ENCODE measurements at places on chromosomes 16 and 17.

DNA sequence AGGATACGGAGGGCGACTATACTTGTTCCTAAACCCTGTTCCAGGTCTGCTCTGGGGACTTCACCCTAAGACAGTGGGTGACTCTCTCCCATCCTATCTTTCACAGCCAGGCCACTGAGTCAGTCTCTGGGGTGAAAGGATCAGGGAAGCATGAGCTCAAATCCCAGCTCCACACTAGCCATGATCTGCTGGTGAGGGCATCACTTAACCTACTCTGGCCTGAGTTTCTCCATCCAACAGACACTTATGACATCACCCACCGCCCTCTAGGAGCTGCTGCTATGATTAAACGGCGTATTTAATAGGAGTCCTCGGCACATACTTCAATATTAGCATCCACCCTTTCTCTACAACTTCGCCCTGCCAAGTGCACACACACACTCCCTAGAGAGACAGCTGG lies 10.1 kb downstream of the GAST start:
- DNase-seq = no peak

DNA sequence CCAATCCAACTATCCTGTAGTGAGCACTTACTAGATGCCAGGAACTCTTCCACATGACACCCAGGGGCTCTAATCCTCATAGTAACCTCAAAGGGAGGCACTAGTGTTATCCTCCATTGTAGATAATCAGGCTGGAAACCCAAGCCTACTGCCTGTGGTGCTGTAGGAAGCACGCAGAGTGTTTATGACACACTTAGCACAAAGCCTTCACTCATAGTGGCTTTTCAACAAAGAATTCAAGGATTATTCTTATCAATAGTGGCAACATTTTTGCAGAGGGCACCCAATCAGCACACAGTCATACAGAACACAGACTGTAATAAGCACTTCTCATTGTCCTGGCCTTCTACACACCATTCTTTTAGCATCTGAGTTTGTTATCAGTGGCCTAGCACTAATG lies 18.5 kb upstream of the SOX9 start:
- no peak for DNase-seq

DNA sequence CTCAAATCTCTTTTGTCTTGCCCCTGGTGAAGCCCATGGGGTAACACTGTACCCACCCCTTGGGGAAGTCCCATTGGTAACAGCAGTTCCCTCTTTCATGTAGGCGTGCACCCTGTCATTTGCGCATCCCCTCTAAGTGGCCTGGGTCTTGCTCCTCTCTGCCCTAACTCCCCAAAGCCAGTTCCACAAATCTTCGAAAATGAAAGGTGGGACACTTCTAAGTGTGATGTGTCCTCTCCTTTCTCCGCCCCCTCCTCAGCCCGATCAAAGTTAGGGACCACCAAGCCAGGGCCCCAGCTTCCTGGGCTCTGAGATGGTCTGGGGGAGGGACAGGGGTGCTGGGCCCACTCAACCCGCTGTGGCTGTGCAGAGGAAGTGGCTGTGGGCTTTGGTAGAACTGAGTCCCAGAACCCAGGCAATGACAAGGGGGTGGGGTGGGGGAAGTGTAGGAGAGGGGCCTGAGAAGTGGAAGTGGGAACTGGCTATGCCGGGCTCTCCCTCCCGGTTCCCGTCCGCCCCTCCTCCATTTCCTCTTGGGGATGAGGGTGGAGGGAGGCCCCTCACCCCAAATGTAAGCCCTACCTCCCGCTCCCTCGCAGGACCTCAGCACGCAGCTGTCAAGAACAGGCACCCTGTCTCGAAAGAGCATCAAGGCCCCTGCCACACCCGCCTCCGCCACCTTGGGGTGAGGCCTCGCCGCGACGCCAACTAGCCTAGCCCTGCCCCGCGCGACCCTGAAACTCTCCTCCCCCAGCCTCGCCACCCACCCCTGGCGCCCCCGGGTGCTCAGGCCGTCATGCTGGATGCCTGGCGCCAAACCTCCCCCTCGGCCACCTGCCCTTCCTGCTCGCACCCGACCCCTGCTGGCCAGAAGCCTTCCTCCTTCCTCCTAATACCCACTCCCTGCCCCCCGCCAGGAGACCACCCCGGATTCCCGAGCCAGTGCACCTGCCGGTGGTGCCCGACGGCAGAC lies 8.7 kb downstream of the ABI3 start:
- no peak for DNase-seq

DNA sequence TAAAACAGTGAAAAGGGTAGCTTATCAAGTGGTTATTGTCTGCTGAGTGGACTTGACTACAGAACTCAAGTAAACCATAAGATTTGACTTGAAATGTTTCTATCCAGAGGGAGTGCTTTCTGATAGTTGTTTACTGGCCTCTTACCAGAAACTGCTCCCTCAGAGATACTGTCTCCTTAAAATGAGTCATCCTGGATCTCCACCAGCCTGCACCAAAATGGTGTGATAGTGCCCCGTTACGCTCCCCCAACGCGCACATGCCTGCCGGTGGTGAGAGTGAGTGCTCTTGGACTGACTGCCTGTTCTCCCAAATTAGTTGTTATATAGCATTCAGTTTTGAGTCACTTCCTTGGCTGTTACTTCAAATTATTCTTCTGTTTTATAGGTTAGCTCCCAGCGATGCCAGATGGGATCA lies 22.9 kb downstream of the PRCD start:
- no peak for DNase-seq

DNA sequence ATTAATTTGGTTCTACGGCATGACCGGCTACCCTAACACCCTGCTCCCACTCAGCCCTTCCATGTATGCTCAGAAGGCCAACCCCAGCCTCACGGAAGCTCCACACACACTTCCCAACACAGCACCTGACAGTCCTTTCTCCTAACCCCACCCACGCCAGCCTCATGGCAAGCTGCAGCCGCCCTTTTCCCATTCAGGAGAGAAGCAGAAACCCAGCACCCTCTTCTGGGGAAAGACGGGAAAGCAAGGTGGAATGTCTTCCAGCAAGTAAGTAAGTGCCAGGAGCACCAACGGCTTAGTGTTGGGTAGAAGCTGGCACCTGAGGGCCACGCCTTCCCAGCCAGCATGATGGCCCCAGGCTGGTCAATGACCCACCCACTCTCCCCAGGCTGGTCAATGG lies 32.1 kb downstream of the ABR start:
- peak; percentile 78 for DNase-seq

- DNase-seq = no peak
Observed at GRCh38 chr16:2857451-2858244, at the start of gene PRSS22. Gene PRSS22, minus strand, starts transcription at chr16:2858170. Its CDS starts 66 bp downstream, at chr16:2858104.

DNA sequence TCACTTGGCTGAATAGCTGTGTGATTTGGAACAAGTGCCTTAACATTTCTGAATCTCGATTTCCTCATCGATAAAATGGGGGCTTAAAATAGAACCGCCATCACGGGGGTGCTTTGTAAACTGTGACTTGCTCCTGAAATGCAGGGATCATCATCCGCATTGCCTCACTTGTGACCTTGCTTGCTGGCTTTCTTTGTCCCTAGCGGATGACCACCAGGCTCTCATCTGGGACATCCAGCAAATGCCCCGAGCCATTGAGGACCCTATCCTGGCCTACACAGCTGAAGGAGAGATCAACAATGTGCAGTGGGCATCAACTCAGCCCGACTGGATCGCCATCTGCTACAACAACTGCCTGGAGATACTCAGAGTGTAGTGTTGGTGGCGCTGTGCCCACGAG lies 11.9 kb upstream of the TACO1 start:
- DNase-seq = no peak

DNA sequence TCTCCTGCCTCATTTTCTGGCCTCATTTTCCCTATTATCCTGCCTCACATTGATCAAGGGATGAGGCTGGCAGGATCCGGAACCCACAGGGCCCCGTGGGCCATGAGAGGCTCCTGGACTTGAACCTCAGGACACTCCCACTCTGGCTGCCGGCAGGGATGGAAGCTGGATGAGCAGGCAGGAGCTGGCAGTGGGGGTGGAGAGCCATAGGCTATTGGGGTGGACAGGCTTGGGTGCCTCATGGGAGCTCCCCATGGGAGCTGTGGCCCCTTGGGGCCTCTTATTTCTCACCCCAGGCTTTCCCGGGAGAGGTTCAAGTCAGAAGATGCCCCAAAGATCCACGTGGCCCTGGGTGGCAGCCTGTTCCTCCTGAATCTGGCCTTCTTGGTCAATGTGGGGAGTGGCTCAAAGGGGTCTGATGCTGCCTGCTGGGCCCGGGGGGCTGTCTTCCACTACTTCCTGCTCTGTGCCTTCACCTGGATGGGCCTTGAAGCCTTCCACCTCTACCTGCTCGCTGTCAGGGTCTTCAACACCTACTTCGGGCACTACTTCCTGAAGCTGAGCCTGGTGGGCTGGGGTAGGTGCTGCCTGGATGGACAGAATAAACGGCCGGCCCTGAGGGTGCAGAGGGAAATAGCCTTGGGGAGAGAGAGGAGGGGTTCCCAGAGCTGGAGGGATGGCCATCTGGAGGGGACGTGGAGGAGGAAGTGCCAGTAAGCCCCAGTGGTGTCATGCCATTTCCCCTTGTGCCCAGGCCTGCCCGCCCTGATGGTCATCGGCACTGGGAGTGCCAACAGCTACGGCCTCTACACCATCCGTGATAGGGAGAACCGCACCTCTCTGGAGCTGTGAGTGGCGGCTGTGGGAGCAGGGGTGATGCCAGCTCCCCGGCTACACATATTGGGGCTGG lies 10.7 kb upstream of the DRC7 start:
- DNase-seq = no peak

GRCh38 chr16:2005646-2006045 lies 4.0 kb downstream of the ZNF598 start:
- peak; percentile 77 for DNase-seq

GRCh38 chr17:8698162-8698971 lies 46.3 kb downstream of the CCDC42 start:
- no peak for DNase-seq

- DNase-seq = no peak
Observed at GRCh38 chr17:61494325-61495160, 42.3 kb downstream of the TBX4 start.

GRCh38 chr17:7174603-7175326 lies 4.4 kb downstream of the ASGR1 start:
- no peak for DNase-seq

GRCh38 chr16:3513892-3514583 lies 13.2 kb downstream of the CLUAP1 start:
- DNase-seq = no peak

DNA sequence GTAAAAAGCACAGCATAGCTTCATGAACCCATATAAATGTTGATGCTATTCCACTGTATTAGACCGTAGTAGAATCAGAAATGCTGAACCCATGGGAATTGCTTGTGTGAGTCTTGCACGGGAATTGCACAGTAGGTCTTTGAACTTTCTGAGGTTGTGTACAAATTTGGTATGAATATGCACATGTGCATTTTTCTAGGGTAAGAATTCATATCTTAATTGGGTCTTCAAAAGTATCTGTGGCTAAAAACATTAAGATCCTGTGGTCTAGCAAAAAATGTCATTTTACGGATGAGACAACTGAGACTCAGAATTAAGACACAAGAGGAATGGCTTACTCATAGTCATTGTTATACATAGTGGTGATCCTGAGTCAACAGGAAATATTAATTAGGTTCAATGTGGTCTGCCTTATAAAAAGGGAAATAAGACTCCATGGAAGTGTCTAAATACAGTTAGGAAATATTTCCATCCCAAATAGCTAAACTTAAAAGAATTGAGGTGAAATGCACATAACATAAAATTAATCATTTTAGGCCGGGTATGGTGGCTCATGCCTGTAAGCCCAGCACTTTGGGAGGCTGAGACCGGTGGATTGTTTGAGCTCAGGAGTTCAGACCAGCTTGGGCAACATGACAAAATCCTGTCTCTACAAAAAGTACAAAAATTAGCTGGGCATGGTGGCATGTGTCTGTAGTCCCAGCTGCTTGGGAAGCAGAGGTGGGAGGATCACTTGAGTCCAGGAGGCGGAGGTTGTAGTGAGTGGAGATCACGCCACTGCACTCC lies 22.8 kb downstream of the TAOK1 start:
- no peak for DNase-seq

GRCh38 chr17:65503557-65503956 lies 57.9 kb downstream of the AXIN2 start:
- no peak for DNase-seq

- DNase-seq = peak; percentile 69
Observed at GRCh38 chr16:9134739-9135138, 43.3 kb downstream of the HAPSTR1 start.

- no peak for DNase-seq
Observed at GRCh38 chr17:68581863-68582645, 19.1 kb downstream of the FAM20A start.

DNA sequence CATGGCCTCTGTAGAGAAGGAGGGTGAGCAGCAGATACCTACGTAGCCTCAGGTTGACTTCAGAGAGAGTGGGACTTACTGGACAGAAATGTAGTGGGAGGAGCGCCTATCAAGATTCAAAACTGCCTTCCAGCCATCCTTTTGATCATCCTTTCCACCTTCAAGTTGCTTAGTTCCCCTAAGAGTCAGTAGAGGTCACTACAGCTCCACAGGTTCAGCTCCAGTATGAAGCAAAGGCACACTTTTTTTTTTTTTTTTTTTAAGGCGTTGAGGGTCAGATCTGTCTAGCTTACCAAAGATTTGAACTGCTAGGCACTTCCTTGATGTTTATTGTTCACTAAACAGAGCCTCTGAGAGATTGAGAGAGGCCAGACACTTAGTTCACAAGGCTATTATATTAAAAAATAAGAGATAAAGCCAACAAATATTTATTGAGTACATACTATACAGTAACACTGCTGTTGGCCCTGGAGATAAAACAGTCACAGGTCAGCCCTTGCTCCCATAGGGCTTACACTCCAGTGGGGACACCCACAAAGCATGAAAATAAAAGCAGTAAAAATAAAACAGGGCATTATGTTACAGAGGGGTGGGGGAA lies 3.1 kb downstream of the RNF227 start:
- DNase-seq = peak; percentile 81

GRCh38 chr17:59494757-59495368 lies 70.5 kb upstream of the DHX40 start:
- DNase-seq = no peak

DNA sequence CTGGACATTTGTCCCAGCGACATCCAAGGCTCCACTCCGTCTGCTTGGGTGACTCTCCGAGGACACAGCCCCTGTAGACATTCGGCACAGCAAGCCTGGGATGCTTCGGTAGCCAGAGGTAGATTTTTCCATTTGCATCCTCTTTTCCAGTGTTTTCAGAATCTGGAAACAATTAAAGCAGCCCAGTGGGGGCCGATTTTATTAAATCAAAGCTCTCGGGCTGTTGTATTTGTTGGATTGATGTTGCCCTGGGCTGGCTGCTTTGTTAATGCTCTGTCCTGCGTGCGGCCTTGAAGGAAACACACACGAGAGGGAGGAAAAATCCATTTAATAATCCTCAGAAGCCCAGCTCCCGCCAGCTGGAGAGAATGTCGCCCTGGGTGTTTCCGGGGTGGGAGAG lies 158.1 kb upstream of the CIBAR2 start:
- DNase-seq = no peak

- no peak for DNase-seq
Observed at GRCh38 chr17:69643686-69644085, 229.2 kb downstream of the MAP2K6 start.

GRCh38 chr17:39598047-39598481 lies 9.7 kb downstream of the NEUROD2 start:
- DNase-seq = no peak

GRCh38 chr16:84107921-84108320 lies 8.8 kb downstream of the MBTPS1 start:
- no peak for DNase-seq

GRCh38 chr16:55836158-55836611 lies 3.3 kb upstream of the CES1 start:
- peak; percentile 65 for DNase-seq

GRCh38 chr17:49290690-49291359 lies 60.2 kb upstream of the PHOSPHO1 start:
- peak; percentile 30 for DNase-seq

All from NCI-H460 (cell line).